Activated CD8-positive, alpha-beta memory T cell treated with anti-CD3 and anti-CD28 coated beads for 4 hours (primary cell): ENCODE measurements at places on chromosomes 7 and 10.

- no peak for DNase-seq
Observed at GRCh38 chr10:76309741-76310587, 878.5 kb downstream of the LRMDA start.

GRCh38 chr10:64546073-64546472 is 1024.9 kb downstream of the REEP3 start:
- no peak for DNase-seq

GRCh38 chr7:47664650-47665195 is 82.8 kb upstream of the TNS3 start:
- DNase-seq, result no peak

DNA sequence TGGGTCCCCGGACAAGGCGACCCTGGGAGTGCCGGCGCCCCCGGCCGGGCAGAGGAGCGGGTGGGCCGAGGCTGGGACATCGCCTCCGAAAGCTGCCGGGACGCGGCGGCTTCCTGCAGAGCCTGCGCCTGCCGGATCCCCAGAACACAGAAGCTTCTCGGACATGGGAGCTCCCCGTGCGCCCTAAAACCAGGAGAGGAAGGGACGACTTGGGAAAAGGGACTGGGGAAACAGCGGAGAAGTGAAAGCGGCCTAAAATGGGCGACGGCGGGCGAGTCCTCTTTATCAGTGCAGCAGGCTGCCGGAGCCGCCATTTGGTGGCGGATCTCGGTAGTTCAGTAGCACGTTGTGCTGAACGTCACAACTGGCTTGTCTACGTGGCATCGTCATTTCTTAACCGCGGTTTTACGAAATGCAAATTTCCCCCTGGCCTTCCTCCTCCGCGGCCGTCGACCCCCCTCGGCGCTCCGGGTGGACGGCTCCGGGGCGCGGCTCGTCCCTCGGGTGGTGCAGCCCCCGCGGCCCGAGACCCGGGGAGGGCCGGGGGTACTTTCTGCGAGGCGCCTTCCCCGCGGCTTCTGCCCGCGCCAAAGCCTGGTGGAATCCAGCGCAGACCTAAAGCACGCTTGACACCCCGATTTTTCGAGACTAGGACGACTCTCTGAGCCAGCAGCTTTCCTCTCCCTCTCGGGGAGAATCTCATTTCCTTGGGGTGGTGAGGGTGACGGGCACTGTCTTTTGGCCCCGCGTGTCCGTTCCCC is 9.9 kb upstream of the SPAG6 start:
- no peak for DNase-seq

GRCh38 chr10:79238606-79239005 is 108.7 kb upstream of the PPIF start:
- DNase-seq, result no peak

DNA sequence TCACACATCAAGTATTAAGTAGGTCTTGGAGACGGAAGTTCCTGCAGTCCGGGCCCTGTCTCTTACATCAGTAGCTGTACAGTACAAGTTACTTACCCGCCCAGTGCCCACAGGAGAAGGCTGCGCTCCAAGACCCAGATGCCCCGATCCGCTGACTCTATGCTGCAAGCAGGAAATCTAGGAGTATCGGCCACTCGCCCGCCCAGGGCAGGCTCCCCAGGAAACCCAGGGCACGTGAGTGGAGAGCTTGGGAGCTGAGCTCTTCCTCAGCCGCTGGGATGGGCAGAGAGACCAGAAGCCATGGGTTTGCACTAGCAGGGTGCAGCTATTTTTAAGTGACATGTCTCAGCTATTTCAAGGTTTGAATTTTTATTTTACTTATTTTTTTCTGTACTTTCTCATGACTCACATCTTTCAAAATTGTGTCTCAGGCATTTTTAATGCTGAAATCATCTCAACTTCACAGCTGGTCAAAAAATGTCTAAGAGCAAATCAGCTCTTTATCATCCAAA is 1.9 kb upstream of the GPER1 start:
- no peak for DNase-seq

GRCh38 chr10:8584666-8585065 is 530.2 kb downstream of the GATA3 start:
- DNase-seq, result no peak

DNA sequence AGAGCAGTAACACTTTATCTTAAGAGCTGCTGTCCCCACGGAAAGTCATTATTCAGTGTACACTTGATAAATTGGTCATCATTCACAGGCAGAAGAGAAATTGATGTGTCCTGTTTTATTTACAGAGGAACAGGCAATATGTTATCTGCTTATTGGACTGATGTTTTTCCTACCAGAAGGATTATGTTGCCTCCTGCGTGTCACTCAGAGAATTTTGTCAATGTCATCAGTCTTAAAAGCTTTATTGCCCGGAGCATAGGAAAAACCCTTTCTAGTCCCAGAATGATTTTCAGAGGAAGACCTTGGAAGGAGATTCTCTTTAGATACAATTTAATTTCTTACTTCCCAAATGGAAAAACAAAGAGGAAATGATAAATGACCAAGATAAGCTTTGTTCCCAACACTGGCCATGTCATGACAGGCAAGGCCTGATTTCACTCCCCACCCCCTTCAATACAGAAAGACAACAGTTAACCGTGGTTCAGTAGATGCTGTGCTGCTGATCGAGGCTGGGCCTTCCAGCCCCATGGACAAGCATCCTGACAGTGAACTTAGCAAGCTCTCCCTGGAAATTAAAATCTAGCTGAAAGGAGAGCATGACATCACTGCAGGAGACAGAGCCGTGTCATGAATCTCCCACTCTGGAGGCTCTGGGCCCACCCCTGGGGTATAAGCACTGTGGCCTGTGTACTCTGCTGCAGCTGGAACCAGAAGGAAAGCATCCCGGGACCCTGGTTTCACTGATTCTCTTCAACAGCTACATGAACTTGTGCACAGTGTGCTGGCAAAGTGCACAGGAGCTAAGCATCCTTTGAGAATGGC is 118.8 kb upstream of the LYZL2 start:
- DNase-seq, result no peak

DNA sequence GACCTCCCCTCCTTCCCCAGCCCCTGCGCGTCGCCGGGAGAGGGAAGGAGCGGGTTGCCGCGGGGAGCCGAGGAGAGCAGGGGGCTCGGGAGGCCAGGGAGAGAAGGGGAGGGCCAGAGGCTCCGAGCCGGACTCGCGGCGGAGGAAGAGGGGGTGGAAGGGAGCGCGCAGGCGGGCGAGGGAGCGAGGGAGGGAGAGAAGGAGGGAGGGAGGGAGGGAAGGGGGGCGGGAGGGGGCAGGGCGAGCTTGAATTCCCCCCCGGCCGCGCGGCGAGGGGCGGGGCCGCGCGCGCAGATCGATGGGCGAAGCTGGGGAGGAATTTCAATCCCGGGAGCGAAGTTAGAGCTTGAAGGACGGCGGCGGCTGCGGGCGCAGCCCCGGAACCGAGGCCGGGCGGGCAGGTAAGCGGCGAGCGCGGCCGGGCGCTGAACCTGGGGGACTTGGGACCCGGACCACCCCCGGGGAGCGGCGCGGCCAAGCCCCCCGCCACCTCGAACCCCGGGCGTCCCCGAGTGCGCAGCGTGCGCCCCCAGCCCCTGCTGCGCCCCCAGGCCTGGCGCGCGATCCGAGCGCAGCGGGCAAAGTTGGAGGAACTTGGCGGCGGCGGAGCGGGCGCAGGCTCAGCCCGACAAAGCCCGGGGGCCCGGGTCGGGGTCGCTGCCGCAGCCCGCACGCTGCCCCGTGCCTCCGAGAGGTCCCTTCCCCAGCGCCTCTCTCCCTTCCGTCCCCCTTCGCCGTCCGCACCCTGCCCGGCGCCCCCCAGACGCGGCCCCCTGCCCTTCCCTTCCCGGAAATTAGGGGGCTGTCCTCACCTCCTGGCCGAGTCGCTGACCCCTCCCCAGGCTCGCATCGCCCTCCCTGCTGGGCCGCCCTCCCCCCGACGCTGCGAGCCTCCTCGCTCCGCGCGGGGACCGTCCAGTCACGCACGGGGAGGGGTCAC is at the start of gene ELFN1:
TSS of gene ELFN1 (plus strand) at position 324 of the 940 bp plus-strand sequence. CDS start 74,320 bp downstream, outside the sequence.
- no peak for DNase-seq

- peak; percentile 50 for DNase-seq
Observed at GRCh38 chr7:76020031-76020714, 25.8 kb upstream of the TMEM120A start.

- DNase-seq, result no peak
Observed at GRCh38 chr7:125136341-125136740, 206.7 kb upstream of the POT1 start.

GRCh38 chr10:34163075-34163905 is 651.8 kb downstream of the PARD3 start:
- no peak for DNase-seq

DNA sequence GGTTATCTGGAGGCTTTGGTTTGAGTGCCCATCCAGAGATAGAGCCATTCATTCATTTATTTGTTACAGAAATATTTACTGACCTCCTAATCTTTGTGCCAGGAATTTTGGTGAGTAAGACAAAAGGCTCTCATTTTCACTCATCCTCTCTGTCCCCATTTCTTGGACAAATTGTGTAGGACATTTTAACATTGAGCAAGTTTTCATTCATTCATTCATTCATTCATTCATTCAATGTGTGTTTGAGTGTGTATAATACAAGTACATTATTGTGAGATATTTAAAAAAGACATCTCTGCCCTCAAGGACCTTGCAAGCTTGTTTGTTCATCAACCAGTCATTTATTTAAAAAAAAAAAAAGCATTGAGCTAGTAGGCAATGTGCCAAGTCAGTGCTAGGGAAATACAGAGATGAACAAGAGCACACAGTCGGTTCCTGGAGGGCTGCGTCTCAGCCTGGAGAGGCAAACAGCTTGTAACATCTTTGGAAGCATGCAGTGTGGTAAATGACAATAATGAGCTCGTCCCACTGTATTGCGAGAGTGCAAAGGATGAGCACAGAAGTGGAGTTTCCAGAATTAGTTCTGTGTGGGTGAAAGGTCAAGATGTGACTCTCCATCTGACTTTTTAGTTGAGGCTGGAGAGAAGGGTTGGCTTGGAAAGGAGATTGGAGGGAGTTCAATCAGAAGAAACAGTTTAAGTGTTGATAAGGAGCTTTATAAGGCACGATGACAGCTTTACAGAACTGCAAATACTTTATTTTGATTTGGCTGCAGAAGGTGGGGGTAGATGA is 50.5 kb upstream of the HBP1 start:
- no peak for DNase-seq

DNA sequence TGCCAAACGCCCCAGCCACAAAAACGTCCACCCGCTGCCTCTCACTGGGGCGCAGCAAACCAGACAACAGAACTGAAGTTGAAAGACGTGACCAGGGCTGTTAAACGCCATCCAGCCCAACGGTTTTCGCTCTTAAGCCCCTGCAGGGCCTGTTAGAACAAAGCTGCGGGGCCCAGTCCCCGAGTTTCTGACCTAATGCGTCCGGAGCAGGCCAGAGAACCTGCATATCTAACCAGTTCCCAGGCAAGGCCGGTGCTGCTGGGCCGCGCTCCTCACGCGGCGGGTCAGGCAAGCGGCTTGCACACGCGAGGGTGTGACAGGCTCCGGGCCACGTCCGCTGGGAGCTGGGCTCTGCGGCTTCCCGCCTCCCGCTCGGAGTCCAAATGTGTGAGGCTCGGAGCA is 87.0 kb downstream of the PTPRN2 start:
- DNase-seq, result no peak

- DNase-seq, result no peak
Observed at GRCh38 chr7:143300959-143301935, 13.1 kb downstream of the CASP2 start.

GRCh38 chr7:128361411-128362379 is at the start of gene PRRT4:
Gene PRRT4, minus strand, starts transcription at chr7:128361690.
- no peak for DNase-seq

- DNase-seq, result no peak
Observed at GRCh38 chr10:110798340-110798739, 73.4 kb upstream of the PDCD4 start.

GRCh38 chr10:114767101-114767985 is 54.2 kb upstream of the FHIP2A start:
- DNase-seq, result no peak

DNA sequence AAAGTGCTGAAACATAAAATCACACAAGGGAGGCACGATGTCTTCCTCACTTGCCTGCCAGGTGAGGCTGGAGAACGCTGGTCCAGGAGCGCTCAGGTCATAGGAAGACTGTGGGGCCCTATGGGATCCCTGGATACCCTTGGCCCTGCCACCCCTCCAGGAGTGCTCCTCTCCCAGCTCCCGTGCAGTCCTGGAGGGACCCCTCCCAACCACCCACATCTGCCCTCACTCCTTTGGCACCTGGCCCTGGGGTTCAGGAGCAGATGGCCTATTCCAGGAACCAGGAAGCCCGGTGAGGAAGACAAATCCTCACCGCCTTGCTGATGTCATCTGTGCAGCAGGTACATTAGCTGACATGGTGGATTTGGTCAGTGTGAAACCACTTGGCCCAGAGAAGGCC is 3.7 kb upstream of the CXCL12 start:
- DNase-seq, result no peak

GRCh38 chr10:100345570-100346330 is 1.3 kb upstream of the SCD start:
- no peak for DNase-seq

DNA sequence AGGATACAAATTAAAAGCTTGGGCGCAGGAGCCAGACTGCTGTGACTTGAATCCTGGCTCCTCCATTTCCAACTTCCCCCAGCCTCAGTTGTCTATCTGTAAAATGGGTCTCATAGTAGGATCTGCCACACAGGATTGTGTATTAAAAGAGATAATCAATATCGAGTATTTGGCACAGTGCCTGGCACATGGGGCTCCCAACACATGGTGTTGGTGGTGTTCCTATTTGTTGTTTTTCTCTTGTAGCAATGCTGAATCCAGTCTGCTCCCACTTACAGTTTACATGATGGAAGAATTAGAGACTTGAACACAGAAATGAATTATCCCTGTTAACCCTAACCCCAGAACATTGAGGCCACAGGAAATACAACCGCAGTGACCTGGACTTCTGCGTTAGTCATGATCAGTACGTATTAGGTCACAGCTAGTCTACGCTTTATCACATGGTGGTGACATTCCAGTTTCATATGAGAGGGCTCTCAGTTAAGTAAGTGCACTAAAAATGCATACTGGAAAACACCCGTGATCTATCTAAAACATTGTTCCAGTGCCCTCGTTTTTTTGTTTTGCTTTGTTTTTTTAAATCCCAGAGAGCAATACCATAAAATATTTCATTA is 169.5 kb upstream of the KLF14 start:
- DNase-seq, result no peak

DNA sequence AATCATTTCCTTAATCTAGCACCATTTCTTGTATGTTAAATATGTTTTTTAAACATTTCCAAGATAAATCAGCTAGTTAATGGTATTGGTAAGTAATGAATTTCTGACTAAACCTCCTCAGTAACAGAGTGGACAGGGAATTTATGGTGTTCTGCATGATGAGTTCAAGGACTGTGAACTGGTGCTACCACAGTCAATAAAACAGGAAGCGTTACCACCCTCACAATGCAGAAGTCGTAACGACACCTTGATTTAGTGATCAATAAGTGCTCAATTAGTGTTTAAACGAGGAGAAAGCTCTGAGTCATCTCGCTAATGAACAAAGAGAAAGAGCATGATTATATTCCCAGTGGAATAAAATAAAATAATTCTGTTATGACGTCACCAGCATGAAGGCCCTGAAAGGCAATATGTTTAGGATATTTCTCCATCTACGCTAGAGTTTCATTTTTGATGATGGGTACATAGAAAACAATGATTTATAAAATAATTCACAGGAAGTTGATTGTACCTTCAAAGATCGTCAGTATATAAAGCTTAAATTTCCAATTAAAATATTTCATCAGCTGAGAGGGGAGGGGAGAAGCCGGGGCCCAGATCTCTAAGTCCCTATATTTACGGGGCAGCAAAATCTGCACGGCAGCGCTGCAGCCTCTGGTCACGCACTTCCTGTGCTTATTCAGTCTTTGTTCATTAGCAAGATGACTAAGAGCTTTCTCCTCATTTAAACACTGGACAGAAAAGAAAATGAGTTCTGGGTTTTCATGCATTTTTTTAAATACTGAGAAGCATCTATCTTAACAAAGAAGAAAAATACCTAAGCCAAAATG is 400.5 kb downstream of the PTPRN2 start:
- DNase-seq, result no peak

- no peak for DNase-seq
Observed at GRCh38 chr10:112535531-112535951, 88.5 kb downstream of the VTI1A start.
